Fibroblast of skin of right quadriceps (primary cell): ENCODE measurements at places on chromosomes 7 and 10.

DNA sequence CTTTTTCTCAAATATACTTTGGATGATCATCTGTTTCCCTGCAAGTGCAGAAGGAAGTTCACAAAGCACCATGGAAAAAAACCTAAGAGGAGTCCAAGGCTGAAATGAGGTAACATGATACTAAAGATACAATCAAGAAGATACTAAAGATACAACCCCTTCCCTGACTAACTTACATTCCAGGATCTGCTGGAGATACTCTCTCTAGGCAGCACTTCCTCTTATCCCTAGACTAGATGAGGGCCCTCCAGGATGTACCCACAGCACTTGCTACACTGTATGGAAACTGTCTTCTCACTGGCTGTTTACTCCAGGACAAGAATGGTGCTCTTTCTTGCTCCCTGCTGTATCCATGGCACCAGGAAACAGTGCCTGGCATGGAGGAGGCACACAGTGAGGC, 116.4 kb upstream of the NFE2L3 start:
- no peak for DNase-seq

DNA sequence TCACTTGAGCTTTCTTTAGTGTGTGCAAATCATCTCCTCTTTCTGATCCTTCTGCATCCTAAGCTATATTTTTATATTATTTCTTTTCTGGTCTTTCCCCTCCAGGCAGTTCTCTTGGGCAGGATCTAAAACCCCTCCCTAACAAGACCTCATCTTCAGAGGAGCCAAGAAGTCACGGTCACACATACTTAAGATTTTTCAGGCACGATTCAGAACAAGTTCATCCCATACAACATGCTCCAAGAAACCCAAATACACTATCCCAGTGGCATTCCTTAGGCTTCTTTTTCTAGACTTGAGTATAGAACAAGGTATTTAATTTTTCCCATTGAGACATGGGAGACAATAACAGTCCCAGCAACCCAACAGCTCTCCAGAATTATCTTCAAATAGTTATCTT, 1251.5 kb downstream of the DNAJB9 start:
- no peak for DNase-seq

DNA sequence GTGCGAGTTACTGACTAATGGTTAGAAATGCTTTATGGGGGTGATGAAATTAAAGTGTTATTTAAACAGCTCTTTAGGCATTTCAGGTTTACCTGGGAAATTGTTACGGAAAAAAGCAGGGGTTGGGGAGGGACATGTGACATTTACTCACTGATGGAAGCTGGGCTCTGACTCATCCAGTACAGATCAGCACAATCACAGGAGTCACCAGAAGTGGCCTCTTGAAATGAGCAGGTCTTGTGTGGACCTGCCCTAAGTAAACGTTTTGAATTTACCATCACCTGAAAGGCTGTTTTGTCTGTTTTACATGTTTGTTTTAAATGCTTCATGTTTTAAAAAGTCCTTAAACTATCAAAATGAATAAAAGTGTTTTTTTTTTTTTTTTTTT, 2.3 kb downstream of the GLRX3 start:
- peak; percentile 6 for DNase-seq

DNA sequence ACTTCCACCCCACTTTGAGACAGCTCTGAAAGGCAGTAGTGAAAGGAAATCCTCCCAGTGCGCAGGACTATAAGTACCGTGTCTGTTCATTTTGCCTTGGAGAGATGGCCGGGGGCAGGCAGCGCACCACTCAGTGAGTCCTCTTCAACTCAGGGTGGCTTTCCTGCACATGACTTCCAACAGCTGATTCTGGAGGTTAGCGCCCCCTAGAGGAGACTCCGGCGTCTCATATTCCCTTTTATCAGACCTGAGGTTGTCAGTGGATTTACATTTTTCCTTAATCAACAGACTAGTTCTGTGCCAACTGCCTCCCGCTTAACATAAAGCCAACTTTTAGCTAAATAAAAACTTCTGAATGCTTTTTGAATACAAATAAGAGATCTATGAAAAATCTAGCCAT, 101.0 kb downstream of the HERPUD2 start:
- no peak for DNase-seq
